ENCODE measurements at places on chromosomes 7 and 10.

GRCh38 chr7:146249272-146249671, 132.7 kb downstream of the CNTNAP2 start:
- DNase-seq: no peak

GRCh38 chr7:10239695-10240345, 733.9 kb upstream of the PHF14 start:
- peak; percentile 0 for DNase-seq

DNA sequence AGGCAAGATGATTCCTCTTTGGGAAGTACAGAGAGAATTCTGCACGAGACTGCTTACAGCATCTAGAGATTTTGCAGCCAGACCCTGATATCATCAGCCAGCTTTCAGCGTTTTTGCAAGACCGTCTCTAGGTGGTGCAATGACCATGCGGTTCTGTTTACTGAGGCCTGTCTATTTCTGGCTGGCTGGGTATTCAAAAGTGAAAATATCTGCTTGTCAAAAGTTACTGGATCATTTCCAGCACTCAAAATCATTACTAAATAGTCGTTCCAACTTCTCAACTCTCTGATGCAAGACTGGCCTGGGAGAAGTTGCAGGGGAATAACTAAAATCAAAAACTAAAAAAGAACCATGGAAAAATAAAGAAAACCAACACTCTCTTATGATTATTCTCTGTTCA, 240.1 kb downstream of the ELMO1 start:
- DNase-seq: peak; percentile 69

- DNase-seq: no peak
Measured at GRCh38 chr7:33276325-33276724, 147.0 kb downstream of the BBS9 start.

- DNase-seq: no peak
Measured at GRCh38 chr10:74187237-74187636, 36.2 kb downstream of the ADK start.

- DNase-seq: no peak
Measured at GRCh38 chr10:92553959-92554358, 19.9 kb downstream of the IDE start.

DNA sequence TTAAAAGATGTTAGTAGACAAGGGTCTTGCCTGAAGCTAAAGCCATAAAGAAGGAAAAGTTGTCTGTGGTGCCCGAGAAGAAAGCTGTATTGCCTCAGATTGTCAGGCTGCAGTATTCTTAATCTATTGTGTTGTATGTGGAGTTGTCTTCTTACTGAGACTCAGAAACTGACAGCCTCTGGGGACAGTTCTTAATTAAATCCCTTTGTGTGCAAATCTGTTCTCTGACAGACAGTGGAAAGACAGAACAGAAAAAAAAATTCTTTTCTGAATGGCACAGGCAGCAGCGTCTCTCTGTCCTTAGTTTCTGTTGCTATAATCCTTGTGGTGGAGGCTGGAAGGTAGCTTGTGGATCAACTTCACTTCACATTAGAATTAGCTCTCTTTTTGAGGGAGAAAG, 16.8 kb downstream of the VWC2 start:
- no peak for DNase-seq

DNA sequence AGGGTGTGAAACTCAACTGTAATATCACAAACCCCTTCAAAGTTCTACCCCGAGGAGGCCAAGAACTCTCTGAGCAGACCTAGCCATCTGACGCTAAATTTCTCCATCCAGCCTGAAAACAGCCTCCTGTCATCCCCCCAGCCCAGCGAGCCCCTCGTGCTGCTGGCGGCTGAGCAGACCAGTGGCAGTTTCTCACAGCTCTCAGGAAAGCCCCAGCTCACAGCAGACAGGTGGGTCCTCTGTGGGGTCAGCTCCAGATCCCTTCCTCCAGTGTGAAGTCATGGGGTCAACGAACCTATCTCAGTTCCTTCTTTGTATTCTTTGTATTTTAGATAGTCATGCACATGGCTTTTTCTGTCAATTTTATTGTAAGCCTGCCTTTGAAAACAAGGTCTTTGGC, 7.8 kb downstream of the GARIN1A start:
- DNase-seq: no peak

GRCh38 chr7:106518967-106519366, 142.0 kb downstream of the CCDC71L start:
- DNase-seq: no peak
